ENCODE measurements at places on chromosomes 12 and 14. TPM values are rescaled to one million over a fixed set of nuclear protein-coding genes. Genes with fewer than 3 reads are reported as not detected.

Gene KCNA5
- total RNA-seq = not detected

Gene TMEM260
- 22.9 TPM for total RNA-seq

Gene LRP1
- total RNA-seq = 2.9 TPM

Gene GLI1
- total RNA-seq = not detected

Gene ACVRL1
- total RNA-seq = 422 TPM

Gene MIPOL1
- 55.2 TPM for total RNA-seq

Gene EML5
- 0.29 TPM for total RNA-seq

Gene SLC10A1
- total RNA-seq = not detected

Gene ITGA7
- total RNA-seq = 0.57 TPM

Measured in thoracic aorta endothelial cell (primary cell).